ENCODE measurements at places on chromosomes 6 and 20.

DNA sequence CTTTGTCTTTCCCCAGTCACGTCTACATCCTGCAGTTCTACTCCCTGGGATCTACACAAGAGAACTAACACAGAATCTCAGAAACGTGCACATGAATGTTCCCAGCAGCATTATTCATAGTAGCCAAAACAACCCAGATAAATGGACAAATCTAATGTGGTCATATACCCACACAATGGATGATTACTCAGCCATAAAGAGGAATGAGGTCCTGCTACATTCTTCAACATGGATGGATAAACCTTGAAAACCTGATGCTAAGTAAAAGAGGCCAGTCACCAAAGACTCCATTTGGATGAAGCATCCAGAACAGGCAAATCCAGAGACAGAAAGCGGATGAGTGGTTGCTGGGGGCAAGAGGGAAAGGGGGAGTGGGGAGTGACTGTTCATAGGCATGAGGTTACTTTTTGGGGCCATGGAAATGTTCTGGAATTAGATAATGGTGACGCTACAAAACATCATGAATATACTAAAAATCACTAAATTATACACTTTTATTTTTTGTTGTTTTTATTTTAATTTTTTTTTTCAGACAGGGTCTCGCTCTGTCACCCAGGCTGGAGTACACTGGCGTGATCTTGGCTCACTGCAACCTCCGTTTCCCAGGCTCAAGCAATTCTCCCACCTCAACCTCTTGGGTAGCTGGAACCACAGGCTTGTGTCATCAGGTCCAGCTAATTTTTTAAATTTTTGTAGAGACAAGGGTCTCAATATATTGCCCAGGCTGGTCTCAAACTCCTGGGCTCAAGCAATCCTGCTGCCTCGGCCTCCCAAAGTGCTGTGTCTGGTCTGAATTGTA lies 50.8 kb upstream of the DSN1 start:
- DNase-seq = no peak

- DNase-seq = no peak
Measured at GRCh38 chr6:31740397-31741223, 805 bp downstream of the MSH5 start.

DNA sequence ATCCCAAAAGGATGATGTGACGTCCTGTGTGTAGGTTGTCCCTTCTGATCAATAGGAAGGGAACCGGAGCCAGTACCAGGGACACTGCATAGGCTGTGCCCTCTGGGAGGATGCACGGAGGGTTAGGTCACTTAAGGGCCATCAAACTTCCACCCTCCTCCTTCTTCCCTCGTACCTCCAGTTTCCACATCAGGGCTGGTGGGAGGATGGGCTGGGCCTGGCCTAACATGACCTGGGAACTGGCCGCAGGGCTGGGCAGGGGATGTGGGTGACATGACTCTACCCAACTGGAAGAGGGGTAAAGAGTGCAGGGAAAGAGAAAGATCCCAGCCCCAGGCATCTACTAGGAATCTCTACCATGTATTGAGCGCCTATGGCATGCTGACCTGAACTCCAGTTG lies 46.2 kb upstream of the MDGA1 start:
- no peak for DNase-seq

GRCh38 chr20:5041433-5041832 lies 40.1 kb upstream of the SLC23A2 start:
- DNase-seq = no peak

GRCh38 chr6:124482071-124482491 lies 480.2 kb upstream of the RNF217 start:
- no peak for DNase-seq

- no peak for DNase-seq
Measured at GRCh38 chr6:1599469-1599868, 10.2 kb upstream of the FOXC1 start.

DNA sequence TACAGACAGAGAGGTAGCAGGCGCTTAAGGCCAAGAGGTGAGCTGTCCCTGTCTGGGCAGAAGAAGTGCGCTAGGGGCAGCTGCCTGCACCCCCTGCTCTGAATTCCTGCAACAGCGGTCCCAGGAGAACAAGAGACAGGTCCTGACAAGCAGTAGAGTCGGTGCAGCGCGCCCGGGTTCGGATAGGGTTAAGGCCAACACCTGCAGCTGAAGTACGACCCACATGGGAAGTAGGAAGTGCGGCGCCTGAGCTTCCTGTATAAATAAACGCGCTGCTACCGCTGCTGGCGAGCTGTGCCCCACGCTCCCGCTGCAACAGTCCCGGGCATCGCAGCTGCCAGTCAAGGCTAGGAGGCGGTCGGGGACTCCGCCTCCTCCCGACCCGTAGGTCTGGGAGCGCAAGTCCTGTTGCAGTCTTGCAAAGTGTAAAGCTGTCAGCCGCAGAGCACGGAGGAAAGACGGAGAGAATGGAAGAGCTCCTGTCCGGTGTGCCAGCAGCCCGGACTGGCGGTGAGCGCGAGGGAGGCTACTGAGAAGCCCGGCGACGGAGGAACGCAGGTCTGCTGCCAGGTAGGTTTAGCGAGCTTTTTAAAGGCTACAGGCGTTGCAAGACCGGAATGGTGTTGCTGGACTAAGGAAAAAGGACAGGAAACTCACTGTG lies at the start of gene RNF144B:
RNF144B (plus strand) TSS at position 290 of the 661 bp plus-strand sequence. CDS start 12,185 bp downstream, outside the sequence.
- DNase-seq = peak; percentile 43

DNA sequence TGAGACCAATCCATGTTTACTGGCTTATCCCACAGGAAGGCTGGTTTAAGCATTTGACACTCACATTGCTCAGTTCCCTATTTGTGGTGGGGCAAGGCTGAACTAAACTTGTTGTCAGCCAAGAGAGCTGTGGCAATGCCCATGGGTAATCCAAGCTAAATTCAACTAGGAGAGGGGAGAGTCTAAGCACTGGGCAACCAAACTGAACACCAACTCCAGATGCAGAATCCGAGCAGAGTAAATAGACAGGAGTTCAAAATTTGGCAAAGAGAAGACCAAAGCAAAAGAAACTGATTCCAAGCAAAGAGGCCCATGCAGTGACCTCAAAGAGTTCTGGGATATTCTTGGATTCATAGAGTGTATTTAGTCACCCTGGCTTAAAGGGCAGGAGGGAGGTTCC lies 106.5 kb upstream of the NT5E start:
- DNase-seq = no peak

Data from activated T-helper 2 cell treated with anti-CD3 and anti-CD28 coated beads, Interferon-gamma antibody, Interleukin-2, Interleukin-4, amounts not matched to agents 10 μg/mL and 5 μg/mL and 100 μg/mL, durations not matched to agents 14 hours and 24 hours and 36 hours (primary cell).